GOT3 (cell line): ENCODE measurements at places on chromosomes 2 and 18.

DNA sequence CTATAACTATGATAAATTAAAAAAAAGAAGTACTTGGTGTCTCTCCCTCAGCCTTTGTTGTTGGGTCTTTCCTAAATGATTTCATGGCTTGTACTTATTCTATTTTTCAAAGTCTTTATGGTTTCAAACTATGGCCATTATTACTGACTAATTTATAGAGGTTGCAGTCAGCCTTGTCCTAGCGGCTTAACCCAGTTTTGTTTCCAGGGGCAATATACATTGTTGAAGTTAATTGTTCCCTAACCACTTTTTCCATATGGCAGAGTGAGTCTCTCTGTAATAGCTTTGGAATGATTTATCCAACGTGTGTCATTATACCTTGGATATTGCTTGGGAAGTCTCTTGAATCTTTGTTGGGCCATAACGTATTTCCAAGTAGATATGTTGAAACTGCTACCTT lies 408.8 kb downstream of the HRH4 start:
- no peak for DNase-seq

- DNase-seq, result no peak
Measured at GRCh38 chr2:6914828-6915227, 2.4 kb upstream of the RNF144A start.

DNA sequence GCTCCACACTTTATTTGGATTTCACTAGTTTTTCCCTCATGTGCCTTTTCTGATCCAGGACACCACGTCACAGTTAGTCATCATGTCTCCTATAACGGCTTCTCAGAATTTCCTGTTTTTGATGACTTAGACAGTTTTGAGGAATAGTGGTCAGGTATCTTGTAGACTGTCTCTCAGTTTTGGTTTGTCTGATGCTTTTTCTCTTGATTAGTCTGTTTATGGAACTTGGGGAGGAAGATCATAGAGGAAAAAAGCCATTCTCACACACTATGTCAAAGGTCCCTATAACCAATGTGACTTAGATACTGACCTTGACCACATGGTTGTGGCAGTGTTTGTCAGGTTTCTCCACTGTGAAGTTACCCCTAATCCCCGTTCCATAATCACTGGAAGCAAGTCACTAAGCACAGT lies 89.0 kb downstream of the RAPH1 start:
- DNase-seq, result no peak

- DNase-seq, result no peak
Measured at GRCh38 chr2:111106706-111107105, 14.0 kb upstream of the BCL2L11 start.

- DNase-seq, result no peak
Measured at GRCh38 chr2:43985359-43985758, 10.4 kb downstream of the LRPPRC start.

DNA sequence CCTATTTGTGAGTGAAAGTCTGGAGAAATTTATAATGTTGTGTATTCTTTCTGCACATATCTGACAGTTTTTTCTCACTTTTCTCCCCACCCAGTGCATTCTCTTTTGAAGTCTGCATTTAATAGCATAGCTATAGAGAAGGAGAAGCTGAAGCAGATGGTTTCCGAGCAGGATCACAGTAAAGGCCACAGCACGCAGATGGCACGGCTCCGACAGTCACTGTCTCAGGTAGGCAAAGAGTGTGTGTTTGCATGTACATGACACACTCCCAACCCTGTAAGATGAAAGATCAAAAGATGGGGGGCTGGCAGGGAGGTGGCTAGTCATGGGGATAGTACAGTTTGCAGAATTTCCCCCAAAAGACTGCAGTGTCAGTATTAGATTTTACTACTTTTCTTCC lies 89.4 kb downstream of the PRKRA start:
- no peak for DNase-seq

DNA sequence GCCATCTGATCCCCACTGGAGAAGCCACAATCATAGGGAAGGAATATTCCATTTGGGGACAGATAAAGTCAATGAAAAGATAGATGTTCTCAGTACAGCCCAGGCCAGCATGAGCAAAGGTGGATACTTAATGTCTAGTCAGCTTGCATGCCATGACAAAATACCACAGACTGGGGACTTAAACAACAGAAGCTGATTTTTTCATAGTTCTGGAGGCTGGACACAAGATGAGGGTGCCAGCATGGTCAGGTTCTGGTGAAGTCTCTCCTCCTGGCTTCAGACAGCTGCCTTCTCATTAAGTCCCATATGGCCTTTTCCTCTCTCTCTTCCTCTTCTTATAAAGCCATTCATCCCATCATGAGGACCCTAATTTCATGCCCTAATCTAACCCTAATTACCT lies 116.1 kb upstream of the CYP1B1 start:
- no peak for DNase-seq

- no peak for DNase-seq
Measured at GRCh38 chr2:38439863-38440262, 62.8 kb upstream of the ATL2 start.

- DNase-seq, result no peak
Measured at GRCh38 chr2:59622599-59623308, 930.7 kb downstream of the BCL11A start.

- no peak for DNase-seq
Measured at GRCh38 chr2:168469281-168469988, 13.4 kb downstream of the CERS6 start.

GRCh38 chr2:232506709-232507108 lies 13.5 kb upstream of the PRSS56 start:
- DNase-seq, result no peak

- no peak for DNase-seq
Measured at GRCh38 chr2:9206991-9207640, 504 bp downstream of the ASAP2 start.

GRCh38 chr2:144645083-144645778 lies 125.3 kb upstream of the ZEB2 start:
- no peak for DNase-seq

DNA sequence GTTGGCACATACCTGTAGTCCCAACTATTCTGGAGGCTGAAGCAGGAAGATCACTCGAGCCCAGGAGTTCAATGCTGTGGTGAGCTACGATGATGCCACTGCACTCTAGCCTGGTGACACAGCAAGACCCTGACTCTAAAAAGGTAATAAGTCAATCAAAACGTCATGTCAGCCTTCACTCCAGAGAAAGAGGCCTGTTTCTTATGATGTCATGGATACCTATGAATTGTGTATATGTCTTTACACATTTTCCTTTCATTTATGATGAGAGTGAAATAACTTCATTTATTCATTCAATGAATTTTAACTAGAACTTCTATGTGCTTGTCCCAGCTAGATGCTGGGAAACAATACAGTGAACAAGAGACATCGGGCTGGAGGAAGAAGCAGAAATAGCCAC lies 25.0 kb upstream of the ID2 start:
- no peak for DNase-seq

GRCh38 chr2:141728142-141728541 lies 402.7 kb downstream of the LRP1B start:
- DNase-seq, result no peak

DNA sequence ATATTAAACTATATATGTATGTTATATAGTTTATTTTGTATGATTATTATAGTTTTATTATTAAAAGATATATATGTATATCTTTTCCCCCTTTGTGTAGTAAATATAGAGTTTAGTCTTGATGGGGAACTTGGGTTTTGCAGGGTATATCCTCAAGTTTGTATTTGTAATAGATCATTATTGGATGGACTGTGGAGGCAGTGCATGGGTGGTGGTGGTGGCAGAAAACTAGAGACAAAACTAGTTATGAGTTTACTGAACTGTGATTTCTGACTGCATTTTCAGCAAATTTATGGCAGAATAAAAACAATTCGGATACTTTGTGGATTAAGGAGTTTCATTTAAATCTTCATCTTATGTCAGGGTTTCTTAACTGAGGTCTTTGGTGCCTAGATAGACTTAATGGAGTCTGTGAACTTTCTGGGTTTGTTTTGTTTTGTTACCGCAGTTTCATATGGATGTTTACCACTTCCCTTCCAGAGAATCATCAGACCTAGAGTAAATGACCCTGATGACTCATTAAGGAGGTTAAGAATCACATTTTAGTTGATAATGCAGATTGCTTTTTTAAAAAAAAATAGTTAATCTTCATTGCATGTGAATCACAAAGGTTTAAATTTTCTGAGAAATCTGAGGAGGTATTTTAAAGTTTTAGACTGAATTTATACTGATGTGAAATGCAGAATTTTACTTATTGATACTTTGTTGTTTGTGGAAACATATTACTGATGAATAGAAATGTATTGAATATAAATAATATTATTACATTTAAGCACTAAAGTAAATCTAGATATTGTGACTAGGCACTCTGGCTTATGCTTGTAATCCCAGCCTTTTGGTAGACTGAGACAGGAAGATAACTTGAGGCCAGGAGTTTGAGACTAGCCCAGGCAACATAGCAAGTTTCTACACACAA lies 14.5 kb downstream of the EPC2 start:
- DNase-seq, result no peak

DNA sequence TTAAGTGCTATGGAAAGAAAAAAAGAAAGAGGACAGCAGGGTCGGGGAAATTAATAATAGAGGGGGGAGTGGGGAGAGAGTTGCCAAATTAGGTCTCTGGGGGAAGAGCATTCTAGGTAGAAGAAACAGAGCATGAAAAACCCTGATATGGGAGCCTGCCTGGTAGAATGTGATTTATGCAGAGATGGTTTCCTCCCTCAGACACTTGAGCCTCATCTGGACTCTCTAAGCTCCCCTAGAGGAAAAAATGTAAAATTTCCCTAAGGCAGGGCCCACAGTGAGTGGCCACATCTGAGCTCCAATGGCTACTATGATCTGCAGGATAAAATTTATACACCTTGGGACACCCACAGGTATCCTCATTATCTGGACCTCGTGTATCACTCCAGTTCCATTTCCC lies 20.6 kb upstream of the EPAS1 start:
- no peak for DNase-seq

GRCh38 chr2:71777946-71778345 lies 324.6 kb downstream of the DYSF start:
- DNase-seq, result no peak
